Vagina (tissue), 2 donors: ENCODE measurements at places on chromosomes 16 and 17. TPM values are rescaled to one million over a fixed set of nuclear protein-coding genes. Genes with fewer than 3 reads are reported as not detected.

The CSH1 gene
- total RNA-seq: not detected

The GFOD2 gene
- total RNA-seq: 32.7 TPM

GRCh38 chr16:23466162-23466885, 13.3 kb upstream of the COG7 start:
- no peak for DNase-seq

DNA sequence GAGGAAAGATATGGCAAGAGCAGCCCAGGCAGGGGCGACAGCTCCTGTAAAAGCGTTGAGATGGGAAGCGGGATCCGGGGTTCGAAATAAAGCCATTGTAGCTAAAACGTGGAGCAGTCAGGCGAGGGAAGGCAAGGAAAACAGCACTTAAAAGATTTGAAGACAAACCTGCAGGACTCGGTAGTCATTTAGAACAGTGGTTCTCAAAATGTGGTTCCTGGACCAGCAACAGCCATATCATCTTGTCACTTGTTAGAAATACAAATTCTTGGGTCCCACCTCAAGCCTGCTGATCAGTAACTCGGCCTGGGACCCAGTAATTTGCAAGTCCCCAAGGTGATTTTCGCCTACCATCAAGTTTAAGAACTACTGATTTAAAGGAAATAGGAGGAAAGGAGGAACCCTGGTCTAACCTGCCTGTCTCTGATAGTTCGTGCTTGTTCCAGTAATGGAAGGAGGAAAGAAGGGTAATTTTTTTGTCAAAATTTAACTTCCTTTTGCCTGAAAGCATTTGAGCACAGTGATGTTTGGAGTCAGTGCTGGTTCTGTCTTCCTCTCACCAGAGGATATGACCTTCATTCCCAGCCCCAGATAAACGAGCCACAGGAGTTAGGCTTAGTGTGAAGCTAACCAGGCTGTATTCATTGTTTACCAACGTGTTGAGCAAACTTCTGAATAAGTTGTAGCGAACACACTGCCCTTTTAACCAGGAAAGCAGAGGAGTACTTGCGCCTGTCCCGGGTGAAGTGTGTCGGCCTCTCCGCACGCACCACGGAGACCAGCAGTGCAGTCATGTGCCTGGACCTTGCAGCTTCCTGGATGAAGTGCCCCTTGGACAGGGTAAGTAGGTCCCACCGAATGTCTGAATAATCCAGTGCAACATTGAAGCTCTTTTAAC, 1.1 kb downstream of the ORC6 start:
- no peak for DNase-seq

DNA sequence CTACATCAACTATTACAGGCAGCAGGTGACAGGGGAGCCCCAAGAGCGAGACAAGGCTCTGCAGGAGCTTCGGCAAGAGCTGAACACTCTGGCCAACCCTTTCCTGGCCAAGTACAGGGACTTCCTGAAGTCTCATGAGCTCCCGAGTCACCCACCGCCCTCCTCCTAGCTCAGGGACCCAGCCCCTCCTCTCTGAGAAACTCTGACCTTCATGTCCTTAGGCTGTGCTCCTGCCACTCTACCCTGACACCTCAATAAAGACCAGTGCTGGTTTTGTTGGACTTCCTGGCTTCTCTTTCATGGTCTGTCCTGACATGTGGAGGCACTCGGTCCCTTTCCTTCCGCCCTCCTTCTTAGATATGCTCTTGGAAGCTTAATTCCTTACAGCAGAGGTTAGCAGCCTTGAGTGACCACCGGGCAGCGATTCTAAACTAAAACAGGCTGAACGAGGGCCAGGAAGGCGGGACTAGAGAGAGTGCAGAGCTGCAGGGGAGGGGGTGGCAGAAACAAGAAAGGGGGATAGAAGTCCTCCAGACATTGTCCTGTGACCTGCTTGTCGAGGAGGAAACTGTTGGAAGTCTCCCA, 915 bp downstream of the AHSP start:
- DNase-seq: no peak

- DNase-seq: no peak
Observed at GRCh38 chr16:3056336-3057180, 8.9 kb upstream of the IL32 start.

GRCh38 chr17:76551685-76552084, 11.8 kb downstream of the PRCD start:
- DNase-seq: no peak
